HS-5 (cell line): ENCODE measurements at places on chromosomes 4 and X.

- no peak for DNase-seq
These were observed 39.9 kb downstream of the FAM149A start for GRCh38 chr4:186144198-186144945.

- no peak for DNase-seq
These were observed 25.2 kb downstream of the TIGD2 start for GRCh38 chr4:89136525-89136924.

GRCh38 chr4:176002007-176002613 is 63.5 kb upstream of the WDR17 start:
- no peak for DNase-seq

DNA sequence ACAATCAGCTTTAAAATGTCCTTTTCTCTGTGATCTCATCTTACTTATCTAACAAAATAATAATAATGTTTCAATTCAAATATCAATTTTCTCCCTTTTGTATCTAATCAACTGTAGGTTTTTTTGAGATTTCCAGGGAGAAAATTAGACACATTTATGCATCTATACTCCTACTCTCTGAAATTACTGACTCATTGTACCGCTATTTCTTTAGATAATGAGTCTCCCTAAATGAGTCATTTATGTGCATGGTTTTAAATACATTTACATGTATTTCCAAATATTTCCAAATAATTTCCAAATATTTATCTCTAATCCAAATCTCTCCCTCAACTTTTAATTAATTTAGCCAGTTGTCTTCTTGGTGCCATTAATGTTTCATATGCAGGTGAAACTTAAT is 621.0 kb downstream of the TECRL start:
- DNase-seq, result peak; percentile 31

DNA sequence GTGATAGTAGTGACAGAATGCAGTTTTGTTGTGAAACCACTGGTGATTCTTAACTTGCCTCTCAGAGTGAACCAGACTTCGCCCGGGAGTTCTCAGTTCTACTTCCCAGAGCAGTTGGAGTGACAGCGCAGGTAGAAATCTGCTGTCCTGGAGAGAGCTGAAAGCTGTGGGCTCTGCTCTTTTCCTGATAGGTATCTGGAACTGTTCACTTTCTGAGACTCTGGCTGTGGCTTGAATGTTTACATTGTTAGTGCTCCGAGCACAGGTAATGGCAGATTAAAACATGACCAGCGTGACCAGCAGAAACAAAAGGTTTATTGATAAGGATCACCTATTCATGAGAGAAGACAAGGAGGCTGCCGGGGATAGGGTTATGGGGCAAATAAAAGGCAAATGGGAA is 360.7 kb downstream of the BMPR1B start:
- DNase-seq, result no peak

- DNase-seq, result no peak
These were observed 490.2 kb downstream of the TLL1 start for GRCh38 chr4:166363198-166363597.

GRCh38 chr4:143377611-143378099 is 41.0 kb downstream of the GAB1 start:
- no peak for DNase-seq

DNA sequence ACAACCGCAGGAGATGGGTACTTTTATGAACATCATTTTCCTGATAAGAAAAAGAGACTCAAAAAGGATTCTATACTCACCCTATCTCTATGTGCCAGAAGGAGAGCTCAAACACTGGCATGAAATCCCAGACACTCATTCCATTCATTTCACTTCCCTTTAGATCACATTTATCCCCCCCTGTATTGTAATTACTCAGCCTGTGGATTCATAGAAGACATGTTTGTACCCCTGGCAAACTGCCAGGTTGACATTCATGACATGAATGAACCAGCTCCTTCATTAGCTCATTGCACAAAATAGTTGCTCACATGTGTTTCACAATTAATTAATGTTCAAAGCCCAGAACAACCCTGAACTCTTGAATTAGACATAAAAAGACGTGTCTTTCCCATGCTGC is 4.9 kb downstream of the SMR3A start:
- no peak for DNase-seq
